HEK293T (cell line): ENCODE measurements at places on chromosomes 16 and 17.

GRCh38 chr16:11587643-11588247 is 1.0 kb upstream of the LITAF start:
- no peak for DNase-seq

DNA sequence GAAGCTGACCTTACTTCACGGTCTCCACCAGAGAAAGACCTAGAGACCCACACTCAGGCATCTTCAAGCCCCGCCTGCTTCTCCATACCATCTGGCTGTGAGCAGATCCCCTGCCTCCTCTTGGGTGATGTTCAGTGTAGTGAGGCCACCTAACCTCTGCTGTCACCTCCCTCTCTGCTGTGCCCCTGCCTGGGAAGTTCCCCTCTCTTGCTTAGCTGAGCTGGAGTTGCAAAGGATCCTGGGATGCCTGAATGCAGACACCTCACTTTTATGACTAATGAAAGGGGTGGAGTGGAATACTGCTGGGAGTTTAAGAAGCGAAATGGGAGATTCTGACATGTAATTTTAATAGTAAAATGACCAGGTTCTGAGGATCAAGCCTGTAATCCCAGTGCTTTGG is 5.8 kb downstream of the IRX3 start:
- DNase-seq = no peak

DNA sequence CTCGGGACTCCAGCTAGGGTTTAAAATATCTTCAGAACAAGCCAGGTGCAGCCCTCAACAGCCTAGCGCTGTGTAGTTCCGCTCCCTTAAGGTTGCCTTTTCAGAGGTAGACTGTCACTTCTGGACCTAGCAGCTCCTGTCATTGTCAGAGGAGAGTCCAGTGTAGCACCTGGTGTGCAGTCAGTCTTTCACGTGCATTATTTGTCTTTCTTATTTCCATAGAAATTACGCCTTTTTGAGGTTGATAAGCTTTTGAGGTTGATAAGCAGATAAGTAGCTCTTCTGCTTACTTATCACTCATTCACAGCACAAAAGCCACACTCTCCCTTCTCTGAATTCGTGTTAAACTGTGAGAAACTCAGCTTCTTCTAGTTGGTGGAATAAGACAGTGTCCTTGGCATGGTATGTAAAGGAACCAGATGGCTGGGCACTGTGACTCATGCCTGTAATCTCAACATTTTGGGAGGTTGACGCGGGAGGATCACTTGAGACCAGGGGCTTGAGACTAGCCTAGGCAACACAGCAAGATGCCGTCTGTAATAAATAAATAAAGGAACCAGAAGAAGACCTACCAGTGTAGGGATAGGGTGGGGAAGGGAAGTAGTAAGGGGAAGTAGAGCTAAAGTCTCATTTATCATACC is 10.2 kb downstream of the EEF2K start:
- DNase-seq = no peak

DNA sequence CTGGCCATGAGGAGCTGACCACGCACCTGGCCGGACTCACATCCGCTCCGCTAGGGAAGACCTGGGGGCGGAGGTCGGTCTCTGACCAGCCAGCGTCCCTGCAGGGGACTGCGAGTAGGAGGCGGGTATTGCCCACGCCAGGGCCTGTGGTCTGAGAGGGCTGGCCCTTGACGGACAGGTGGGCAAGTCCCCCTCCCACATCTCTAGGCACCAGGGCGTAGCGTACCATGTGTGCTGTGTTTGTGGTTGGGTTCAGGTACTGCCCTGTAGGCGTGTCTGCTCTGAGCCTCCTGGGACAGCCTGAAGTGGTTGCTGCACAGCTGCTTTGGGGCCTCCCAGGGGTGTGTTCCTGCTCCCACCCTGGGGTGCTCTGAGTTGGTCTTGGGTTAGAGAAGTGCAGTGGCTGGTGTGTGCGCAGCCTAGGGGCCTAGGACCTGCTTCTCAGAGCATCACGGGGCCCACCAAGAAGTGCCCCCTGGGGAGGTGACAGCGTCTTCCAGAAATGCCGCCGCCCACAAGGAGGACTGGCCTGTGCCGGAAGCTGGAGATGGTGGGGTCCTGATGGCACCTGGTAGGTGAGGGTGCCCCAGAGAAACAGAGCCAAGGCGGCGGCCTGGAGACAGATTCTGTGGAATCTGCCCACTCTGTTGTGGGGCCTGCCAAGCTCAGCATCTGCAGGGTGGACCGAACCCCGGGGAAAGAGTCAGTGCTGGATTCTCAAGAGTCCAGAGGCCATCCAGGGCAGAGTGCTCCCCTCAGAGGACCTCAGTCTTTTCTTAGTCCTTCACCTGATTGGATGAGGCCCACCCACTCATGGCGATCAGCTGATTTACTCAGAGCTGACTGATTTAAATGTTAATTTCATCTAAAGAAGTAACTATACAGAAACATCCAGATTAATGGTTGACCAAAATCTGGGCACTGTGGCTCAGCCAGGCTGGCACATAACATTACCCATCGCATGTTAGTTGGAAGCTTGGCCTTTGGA is 48.3 kb downstream of the WDR45B start:
- DNase-seq = no peak

DNA sequence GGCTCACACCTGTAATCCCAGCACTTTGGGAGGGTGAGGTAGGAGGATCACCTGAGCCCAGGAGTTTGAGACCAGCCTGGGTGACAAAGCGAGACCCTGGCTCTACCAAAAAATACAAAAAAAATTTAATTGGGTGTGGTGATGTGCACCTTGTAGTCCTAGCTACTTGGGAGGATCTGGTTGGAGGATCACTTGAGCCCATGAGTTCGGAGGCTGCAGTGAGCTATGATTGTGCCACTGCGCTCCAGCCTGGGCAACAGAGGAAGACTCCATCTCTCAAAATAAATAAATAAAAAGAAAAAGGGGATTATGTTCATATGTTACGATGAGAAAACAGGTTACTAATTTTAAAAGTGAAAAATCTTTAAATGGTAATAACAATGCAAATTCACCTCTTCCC is 996 bp downstream of the MLKL start:
- no peak for DNase-seq
